ENCODE measurements at places on chromosomes 2 and 18.

- DNase-seq, result no peak
These were observed 122.8 kb downstream of the ARL4C start for GRCh38 chr2:234374150-234374508.

DNA sequence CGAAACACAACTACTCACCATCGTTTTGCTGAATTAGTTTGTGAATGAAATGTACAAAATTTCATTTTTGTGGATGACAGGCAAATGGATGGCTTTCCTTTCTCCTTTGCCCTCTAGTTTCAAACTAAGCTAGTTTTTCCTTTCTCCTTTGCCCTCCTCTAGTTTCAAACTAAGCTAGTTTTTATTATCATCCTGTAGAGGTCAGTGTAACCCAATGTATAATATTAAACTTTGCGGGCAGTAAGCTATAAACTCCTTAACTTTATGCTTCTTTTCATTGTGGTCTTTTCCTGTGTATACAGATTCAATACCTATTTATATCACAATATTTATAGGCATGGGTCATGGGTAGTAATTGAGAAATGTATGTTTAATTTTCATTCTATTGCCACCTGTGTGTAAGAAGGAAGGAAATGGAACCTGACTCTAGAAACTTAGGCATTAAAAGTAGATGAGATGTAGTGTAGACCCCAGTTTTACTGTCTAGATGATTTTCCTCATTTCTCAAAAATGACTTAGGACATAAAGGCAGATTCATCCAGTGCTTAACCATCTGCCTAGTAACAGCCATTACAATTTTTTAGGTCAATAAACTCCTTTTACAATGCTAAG lies 58.1 kb downstream of the MAP3K19 start:
- no peak for DNase-seq

GRCh38 chr2:178152033-178152432 lies 39.8 kb downstream of the RBM45 start:
- no peak for DNase-seq

DNA sequence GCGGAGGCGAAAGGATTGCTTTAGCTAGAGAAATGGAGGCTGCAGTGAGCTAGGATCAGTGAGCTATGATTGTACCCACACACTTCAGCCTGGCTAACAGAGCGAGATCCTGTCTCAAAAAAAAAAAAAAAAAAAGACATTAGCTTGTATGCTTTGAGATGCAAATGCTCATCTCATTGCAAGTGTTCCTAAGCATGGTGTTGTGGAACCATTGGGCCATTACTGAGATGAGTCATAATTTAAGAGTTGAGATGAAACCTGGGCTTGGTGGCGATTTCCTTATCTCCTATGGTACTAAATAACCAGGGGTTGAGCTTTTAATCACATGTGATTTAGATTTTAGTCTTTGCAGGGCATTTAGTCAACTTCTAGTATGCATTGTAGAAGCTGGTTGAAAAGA lies 2.2 kb downstream of the PLEKHA3 start:
- no peak for DNase-seq

DNA sequence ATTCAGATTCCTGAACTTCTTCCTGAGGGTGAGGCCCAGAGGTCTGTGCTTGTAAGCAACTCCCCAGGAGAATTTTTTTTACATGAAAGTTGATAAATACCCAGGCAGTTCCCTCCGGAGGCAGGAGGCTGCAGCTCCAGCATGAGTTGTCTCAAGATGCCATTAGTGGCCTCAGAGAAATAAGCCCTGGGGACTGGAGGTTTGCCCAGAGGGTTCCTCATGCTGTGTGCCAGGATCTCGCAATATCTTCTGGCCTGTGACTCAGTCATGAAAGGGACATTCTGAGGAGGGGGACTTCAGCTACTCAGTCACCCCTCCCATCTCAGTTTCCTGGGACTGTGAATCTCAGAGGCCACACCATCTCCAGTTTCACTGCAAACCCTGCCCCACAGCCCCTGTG lies 49.9 kb downstream of the LYPD1 start:
- DNase-seq, result no peak
